Brain pericyte (primary cell): ENCODE measurements at places on chromosomes 7 and 10.

GRCh38 chr10:75498884-75499350, 67.5 kb downstream of the LRMDA start:
- no peak for DNase-seq

- DNase-seq: no peak
These were observed 145.3 kb downstream of the RPS24 start for GRCh38 chr10:78178940-78179339.

DNA sequence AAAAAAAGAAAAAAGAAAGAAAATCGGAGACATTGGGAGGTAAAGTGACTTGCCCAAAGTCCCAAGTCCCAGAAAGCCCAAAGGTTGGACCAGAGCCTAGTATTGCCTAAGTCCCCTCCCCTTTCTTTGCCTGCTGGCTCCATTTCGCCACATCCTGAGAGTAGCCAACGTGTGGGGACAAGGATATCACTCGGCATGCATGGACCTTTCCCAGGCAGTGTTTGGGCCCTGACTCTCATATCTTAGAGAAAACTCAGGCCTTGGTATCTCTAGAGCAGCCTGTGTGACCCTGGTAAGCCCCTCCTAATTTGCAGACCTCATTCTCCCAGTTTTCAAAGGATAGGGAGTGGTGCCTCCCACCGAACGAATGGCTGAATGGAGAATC, 294.2 kb upstream of the ZMIZ1 start:
- DNase-seq: no peak

DNA sequence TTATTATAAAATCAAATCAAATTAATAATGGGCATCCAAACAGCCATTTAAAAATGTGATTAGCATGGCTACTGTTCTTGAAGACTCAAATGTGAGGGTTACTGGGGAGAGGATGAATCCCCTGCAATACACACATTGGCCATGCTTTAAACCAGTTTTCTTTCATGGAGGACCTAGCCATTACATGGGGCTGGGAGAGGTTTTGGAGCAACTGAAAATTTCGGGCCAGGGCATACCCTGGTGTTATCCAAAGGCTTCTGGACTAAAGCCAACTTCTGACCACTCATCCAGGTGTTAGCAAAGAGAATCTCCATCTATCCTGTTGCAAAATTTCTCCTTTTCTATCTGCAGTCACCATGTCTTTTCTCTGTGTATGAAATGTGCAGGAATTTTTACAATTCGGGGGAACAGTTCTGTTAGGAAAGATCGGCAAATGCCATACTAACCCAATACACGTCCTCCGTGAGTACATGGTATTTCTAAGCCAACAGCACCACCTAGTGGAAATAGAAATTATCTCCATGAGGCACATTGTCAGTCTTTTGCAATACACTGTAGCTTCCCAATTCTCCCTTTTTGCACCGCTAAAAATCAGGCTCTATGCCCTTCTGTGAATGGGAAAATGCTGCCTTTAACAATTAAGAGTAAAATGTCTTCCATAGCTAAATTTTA, 47.0 kb upstream of the ZNF107 start:
- no peak for DNase-seq

DNA sequence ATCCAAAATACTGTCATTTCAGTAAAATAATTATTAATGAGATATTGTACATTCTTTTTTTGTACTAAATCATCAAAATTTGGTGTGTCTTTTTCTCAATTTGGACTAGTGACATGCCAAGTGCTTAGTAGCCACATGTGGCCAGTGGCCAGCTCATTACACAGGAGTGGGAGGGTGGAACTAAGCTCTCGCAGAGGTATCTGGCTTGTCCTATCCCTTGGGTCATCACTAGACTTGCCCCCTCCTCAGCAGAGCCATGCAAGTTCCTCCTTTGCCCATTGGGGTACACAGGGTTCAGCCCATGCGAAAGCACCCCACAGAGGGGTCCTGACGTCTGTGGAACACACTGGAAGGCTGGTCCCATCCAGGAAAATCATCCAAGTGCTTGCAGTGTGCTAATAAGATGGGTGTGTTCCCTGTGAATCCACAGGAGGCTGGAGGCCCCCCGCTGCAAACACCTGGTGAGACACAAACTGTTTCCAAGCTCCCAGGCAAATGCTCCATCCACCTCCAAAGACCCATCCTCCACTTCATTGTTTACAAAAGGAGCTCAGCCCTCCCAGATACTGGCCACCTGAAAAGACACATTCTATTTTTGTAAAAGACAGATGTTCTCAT, 1.3 kb downstream of the ARHGAP22 start:
- no peak for DNase-seq

DNA sequence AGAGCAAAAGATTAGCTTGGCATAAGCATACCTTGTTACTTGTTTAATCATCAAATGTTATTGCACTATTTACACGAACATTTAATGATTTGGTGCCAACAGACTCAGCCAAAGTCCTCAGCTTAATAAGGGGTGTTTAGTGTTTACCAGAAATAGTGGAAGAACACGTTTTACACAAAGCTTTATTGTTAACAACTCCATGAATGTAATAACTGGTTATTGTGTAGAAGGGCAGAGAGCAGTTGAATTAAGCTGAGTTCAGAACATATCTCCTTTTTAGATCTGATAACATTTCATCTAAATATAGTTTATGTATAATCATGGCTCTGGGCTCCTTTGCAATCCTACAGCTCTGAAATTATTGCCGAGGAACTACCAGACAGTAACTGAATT, 99.1 kb downstream of the CABCOCO1 start:
- DNase-seq: no peak

DNA sequence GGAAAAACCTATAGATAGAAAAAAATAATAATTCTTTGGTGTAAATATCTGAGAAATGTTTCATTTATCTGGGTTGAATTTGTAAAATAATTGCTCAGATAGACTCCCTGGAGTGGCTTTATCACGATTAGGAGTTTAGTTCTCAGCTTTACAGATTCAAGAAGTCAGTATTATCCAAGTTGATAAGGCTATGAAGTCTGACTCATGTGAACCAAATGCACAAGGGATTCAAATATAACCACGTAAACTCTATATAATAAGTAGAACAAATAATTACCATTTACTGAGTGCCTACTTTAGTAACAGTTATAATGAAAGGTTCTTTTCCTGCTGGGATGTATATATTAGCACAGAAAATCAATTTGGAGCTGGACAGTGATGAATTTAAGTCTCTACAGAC, 290.4 kb downstream of the PRKG1 start:
- no peak for DNase-seq

DNA sequence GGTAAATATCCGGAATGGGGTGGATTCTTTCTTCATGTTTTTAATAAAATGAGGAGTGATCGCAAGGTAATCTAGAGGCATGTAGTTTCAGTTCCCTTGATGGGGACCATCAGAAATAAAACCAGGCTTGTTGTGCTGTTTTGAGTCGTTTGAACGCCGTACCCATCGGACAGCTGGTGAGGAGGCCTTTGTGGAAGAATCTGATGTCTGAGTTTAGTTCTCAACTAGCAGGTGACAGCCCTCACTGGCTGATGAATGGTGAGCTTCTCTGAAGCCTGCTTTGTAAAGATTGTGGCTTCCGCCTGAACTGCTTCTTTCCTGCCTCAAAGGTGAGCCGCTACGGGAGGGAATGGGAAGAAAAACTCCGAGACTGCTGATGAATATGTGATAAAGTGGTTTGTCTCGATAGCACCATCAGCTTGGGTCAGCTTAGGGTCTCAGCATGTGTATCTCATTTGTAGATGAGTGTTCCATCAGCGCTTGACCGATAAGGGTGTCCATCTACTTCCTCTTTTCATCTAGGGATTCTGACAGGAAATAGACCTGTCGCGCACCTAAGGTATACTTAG, 977 bp downstream of the TMEM248 start:
- no peak for DNase-seq

DNA sequence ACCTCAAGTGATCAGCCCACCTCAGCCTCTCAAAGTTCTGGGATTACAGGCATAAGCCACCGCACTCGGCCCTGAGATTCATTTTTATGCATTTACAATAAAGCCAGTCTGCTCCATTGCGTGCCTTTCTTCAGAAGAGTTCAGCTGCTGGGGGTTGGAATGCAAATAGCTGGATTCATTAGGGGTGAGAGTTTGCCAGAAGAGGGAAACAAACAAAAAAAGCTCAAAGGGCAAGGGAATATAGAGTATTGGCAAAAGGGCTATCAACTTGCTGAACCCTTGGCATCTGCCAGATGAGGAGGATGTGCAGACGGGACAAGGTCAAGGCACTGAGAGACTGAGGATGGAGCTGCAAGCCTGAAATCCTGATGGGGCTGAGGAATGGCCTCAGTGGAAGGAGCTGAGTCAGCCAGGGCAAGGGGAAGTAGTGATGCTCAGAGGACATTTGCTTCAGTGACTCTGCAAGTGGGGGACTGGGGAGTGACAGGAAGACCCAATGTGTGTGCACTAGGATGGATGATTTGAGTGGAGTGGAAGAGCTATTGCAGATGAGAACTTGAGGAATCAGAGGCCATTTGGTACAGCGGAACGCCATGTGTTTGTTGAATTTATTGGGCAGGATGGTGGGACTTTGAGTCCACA, 75.0 kb upstream of the ARMC3 start:
- DNase-seq: no peak

GRCh38 chr7:31083210-31083786, 31.2 kb downstream of the ADCYAP1R1 start:
- DNase-seq: no peak

DNA sequence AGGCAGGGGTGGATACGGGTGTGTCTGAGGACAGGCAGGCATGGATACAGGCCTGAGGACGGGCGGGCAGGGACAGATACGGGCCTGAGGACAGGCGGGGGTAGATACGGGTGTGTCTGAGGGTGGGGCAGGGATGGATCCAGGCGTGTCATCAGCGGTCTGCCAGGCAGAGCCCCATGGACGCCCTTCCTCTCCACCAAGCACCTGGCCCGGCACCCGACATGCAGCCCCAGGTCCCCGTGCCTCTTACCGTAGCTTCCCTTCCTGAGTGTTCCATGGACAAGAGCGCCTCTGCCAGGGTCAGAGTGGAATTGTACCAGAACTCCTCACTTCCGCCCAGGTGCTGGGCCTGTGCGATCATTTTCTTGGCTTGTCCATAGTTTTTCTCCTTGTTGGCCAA, 74.6 kb upstream of the NKX6-2 start:
- no peak for DNase-seq

- no peak for DNase-seq
These were observed 263.1 kb upstream of the KIAA1217 start for GRCh38 chr10:23945845-23946244.
